Activated naive CD8-positive, alpha-beta T cell treated with anti-CD3 and anti-CD28 coated beads, Interleukin-2, amount 10 ng/mL, durations not matched to agents 7 days and 5 days (primary cell): ENCODE measurements at places on chromosomes 12 and 14.

- no peak for DNase-seq
Observed at GRCh38 chr12:95258151-95258550, 40.5 kb downstream of the VEZT start.

DNA sequence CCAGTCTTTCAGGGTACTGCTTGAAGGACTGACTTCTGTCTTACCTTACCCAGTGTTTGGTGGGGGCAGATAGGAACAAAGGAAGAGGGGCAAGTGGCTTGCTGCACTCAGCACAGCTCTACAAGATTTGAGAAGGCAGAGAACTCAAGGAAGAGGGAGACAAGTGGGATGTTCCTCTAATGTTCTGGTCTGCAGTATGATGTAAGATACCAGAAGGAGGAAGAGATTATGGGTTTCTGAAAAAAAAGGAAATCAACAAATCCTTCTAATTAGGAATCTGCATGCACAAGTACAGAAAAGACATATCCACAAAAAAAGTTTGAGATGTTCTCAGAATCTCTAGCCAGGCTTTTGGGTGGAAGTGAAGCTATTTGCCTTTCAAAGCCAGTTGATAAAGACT lies 37.1 kb downstream of the USP15 start:
- no peak for DNase-seq

DNA sequence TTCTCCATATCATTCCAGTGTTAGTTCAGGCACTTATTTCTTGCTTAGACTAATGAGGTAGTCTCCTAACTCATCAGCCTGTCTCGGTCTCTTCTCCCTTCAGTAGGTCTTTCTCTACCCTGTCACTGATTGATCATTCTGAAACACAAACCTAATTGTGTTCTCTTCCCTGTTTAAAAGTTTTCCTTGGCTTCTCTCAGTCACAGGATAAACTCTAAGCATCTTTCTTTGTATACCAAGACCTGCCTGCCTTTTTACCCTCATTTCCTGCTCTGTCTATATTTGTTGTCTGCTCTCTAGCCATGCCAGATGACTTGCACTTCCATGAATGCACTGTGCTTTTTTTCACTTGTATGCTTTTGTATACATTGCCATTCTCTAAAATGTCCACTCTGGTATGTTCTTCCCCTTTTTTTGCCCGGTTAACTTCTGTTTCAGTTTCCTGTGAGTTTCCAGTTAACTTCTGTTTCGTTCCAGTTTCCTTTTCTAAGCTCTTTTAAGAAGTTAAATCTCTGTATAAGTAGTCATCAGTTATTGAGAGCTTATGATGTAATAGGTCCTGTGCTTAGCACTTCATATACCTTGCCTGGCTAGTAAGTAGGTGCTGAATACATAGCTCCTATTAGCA lies 12.8 kb downstream of the DIP2B start:
- no peak for DNase-seq

- DNase-seq: no peak
Observed at GRCh38 chr14:63470962-63471793, 72.0 kb downstream of the PPP2R5E start.

- no peak for DNase-seq
Observed at GRCh38 chr14:89566644-89567415, 149.8 kb upstream of the FOXN3 start.
